ENCODE measurements at places on chromosomes 12 and 14.
A peak's percentile ranks its signal among the peaks of the same experiment; 100 is the strongest.

DNA sequence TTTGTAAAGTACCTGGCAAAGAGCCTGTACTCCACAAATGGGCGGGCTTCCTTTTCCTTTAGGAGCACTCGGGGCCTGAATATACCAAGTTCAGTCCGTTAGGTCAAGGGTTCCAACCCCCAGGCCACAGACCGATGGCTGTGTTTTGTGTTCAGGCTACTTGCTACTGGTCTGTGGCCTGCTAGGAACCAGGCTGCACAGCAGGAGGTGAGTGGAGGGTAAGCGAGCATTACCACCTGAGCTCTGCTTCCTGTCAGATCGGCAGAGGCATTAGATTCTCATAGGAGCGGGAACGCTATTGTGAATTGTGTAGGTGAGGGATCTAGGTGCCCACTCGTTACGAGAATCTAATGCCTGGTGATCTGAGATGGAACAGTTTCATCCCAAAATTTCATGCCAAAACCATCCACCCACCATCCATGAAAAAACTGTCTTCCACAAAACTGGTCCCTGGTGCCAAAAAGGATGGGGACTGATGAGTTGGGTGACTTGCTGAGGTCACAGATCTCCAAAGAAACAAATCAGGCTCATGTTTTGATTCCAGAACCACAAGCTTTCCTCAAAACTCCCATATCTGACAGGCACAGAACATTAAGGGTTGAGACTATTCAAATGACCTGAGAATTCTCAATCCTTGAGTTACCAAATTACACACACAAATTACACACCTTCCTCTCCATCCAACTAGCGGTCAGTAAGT, 4.2 kb downstream of the CSRP2 start:
- no peak for DNase-seq

- no peak for DNase-seq
Measured at GRCh38 chr12:69998922-69999321, 173.9 kb downstream of the MYRFL start.

GRCh38 chr12:128137140-128137539, 129.8 kb upstream of the TMEM132C start:
- DNase-seq: no peak

GRCh38 chr12:57072661-57073060, 5.9 kb downstream of the NEMP1 start:
- no peak for DNase-seq

GRCh38 chr12:48419116-48419935, 53.0 kb upstream of the ANP32D start:
- no peak for DNase-seq

GRCh38 chr14:49879646-49880204, 13.2 kb upstream of the ARF6 start:
- DNase-seq: peak; percentile 90

DNA sequence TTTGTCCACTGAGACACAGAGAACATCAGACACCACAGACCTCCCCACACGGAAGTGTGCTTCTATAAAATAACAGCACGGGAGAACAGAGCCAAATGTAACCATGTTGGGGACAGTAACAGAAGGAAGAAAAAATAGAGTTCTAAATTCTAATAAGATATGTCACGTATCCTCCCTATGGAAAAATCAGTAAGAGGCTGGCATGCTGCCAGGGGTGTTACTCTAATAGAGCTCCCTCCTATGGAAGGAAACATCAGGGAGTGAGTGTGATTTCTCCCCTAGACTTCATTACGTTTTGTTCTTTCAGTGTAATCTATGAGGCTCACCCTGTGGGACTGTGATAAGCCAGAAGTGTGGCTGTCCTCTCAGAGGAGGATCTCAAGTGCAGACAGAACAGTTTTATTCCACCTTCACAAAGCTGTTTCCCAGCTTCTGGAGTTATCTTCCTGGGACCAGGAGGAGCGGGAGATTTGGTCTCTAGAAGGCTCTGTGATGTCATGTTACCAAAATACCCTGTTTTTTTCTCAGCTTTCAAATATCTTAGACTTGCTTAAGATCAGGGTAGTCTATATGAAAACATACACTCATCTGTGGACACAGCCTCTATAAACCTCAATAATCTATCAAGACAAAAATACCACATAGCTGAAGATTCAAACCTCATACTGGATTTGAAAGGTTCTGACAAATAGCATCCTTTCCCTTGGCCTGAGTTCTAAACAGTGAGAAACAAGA, 69.3 kb downstream of the ZFC3H1 start:
- DNase-seq: peak; percentile 51

GRCh38 chr12:1496162-1496900, 98.0 kb downstream of the FBXL14 start:
- no peak for DNase-seq

GRCh38 chr14:52906141-52906601, 44.7 kb downstream of the FERMT2 start:
- DNase-seq: no peak

DNA sequence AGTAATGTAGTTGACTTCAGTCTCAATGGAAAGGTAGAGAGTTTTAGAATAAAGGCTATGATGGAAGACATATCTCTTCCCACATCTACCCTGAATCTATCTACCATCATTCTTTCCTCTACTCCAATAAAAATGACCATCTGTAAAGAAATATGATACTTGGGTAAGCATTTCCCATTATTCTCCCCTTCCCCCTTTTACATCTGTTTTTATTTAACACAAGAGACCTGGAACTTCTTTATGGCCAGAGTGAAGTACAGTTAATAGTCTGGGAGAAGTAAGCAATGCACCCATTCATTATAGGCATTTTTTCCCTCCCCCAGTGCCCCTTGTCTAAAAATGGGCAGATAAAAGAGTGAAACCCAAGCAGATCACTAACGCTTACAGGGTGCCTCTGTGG, 6.5 kb downstream of the TPH2 start:
- DNase-seq: no peak

GRCh38 chr14:81132468-81132867, 88.3 kb downstream of the GTF2A1 start:
- DNase-seq: no peak

GRCh38 chr14:101229666-101230065, 326.1 kb upstream of the RTL1 start:
- DNase-seq: no peak

DNA sequence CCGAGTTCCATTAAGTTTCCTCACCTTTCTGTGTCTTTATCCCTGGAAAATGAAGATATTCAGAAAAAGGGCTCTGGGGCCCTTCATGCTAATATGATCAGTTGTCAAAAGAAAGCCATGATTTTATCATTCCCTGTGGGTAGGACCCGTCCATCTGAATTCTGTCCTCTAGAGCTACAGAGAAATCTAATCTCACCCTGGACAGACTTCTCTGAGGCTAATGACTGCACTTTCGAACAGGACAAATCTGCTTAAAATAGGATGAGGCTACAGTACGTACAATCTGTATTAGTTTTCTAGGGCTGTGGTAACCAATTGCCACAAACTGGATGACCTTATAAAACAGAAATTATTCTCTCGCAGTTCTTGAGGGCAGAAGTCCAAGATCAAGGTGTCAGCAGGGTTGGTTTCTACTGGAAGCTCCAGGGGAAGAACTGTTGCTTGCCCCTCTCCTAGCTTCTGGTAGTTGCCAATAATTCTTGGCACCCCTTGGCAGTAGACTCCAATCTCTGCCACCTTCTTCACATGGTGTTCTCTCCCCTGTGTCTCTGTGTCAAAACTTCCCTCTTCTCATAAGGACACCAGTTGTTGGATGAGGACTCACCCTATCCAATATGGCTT, 1.3 kb downstream of the AK7 start:
- peak; percentile 60 for DNase-seq

DNA sequence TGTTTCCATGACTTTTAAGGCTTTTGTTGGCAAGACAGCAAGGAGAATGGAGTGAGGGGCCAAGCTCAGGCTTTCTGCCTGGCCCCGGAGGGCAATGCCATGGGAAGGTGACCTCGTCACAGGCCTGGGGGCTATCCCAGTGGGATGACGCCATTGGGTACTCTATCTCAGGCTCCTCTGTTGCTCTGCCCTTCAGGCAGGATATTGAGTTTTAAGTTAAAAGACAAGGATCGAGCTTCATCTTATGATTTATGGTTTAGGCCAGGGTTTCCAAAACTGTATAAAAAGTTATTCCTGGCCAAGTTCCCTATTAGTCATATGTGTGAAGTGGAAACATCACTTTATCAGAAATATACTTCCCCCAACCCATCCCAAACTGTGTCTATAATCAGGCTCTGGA, 127.7 kb downstream of the ZFP36L1 start:
- DNase-seq: no peak

DNA sequence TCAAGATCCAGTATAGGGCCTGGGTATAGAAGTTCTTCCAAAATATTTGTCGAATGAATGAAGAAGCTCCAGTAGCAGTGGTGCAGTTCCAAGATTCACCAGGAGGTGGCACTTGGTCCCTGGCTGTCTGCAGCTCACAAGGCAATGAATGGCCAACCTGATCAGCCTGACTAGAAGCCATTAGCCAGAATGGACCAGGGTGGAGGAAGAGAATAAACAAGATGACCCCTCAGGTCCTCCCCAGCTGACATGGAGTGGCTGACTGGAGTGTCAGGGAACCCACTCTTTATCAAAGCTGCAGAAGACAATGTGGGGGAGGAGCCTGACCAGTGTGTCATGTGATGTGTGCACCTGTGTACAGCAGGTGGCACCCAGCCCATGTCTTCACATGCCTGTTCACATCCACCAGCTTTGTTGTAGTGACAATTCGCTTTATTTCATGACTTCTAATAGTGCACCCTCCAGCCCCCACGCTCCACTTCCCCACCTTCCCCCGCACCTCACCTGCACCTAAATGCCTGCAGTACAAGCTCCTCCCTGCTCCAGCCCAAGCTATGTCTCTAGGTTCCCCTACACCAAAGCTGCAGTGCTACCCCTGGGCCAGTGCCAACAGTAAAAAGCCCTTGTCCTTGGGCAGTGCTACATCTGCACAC, 3.0 kb downstream of the LTBP2 start:
- peak; percentile 87 for DNase-seq

GRCh38 chr12:62146318-62146717, 113.9 kb upstream of the USP15 start:
- no peak for DNase-seq

DNA sequence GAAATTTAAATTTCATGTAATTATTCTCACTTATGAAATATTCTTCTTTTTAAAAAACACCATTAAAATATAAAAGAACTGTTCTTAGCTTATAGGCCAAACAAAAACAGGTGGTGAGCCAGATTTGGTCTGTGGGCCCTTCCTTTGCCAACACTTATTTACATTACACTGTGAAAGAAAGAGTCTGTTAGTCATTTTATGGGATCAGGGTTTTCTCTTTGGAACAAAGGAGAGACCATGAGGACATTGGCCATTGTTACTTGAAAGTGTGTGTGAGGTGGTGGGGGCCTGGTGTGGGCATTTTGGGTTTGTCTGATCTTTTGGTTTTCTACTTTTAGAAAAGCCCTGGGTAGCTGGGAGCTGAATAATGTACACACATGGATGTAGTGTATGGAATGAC, 62.7 kb downstream of the TTC6 start:
- no peak for DNase-seq

GRCh38 chr12:63124778-63125177, 26.2 kb downstream of the AVPR1A start:
- no peak for DNase-seq

GRCh38 chr12:89933911-89934310, 225.3 kb upstream of the ATP2B1 start:
- DNase-seq: no peak

DNA sequence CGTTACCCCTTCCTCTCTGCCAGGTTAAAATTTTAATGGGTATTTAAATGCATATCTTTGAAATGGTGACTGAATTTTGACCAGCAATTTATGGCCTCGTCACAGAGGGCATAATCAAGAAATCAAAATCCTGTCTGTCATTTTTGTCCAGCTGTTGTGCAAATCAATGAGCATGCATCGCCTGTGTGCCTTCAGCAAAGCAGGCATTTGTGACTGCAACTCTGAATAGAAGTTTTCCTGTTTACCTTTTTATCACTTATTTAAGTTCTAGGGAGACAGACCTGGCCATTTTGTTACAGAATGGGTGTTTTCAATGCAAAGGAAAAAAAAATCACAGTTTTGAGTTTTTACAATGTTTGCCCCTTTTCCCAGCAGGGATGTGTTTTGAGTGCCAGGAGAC, 107.4 kb downstream of the PPM1A start:
- no peak for DNase-seq

- DNase-seq: peak; percentile 56
Measured at GRCh38 chr12:65300679-65301349, 22.3 kb downstream of the MSRB3 start.

GRCh38 chr14:33720284-33720787, 230.5 kb downstream of the EGLN3 start:
- no peak for DNase-seq

- no peak for DNase-seq
Measured at GRCh38 chr14:104395276-104395675, 184.3 kb upstream of the C14orf180 start.

DNA sequence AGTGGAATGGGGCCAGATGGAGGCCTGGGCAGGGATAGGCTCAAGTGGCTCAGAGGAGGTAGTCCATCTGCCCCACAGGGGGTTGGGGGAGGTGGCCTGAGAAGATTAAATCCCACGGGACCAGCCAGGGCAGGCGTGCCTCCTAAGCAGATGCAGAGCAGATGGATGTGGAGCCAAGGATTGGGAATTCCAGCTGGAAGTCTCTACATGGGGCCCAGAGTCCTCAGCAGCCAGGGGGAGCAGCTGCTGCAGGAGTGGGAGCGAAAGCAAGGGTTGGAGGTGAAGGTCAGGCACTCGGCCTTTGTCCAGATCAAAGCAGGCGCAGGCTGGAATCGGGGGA, 42.4 kb upstream of the VRK1 start:
- no peak for DNase-seq

DNA sequence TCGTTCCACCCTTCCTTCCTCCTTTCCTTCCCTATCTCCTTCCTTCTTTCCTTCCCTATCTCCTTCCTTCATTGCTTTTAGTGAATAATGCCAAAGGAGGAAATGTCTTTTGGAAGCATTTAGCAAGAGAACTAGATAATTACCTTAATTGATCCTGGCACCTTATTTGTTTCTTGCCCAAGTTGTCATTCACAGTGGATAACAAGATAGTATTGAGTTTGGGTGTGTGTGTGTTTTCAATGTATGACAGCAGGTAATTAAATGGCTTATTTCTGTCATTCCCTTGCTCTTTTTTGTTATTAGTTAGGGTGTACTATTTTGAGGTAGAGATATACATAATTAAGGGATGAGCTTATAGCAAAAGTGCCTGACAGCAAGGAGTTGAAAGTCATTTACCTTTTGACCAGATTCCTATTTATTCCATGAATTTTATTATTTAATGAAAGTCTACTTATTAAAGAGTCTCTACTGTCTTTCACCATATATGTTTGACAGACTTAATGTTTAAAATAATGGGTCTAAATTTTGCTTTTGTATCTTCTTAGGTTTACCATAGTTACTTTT, 30.2 kb downstream of the EID3 start:
- no peak for DNase-seq

GRCh38 chr14:93331728-93332396, 974 bp downstream of the BTBD7 start:
- peak; percentile 27 for DNase-seq

Data from hematopoietic multipotent progenitor cell treated with erythropoietin and hydrocortisone succinate and interleukin-3 and kit ligand, for 8 days (in vitro differentiated cells).